ENCODE measurements at places on chromosomes 2 and 18.

DNA sequence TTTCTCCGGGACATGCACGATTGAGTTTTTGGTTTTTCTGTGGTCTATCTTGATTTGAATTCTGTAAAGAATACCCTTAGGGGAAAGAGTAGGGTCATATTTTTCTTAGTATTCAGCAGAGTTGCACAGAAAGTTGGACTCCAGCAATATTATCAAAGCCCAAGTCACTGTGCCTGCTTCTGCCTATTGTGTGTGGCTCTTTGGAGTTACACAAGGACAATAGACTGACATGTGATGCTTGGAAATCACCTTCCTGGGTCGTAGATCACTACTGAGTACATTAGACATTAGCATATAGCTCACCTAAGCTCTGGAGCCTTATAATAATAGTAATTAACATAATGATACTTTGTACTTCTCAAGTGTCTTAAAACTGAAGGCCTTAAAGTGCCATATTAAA, 238.8 kb upstream of the FOSL2 start:
- DNase-seq = no peak

DNA sequence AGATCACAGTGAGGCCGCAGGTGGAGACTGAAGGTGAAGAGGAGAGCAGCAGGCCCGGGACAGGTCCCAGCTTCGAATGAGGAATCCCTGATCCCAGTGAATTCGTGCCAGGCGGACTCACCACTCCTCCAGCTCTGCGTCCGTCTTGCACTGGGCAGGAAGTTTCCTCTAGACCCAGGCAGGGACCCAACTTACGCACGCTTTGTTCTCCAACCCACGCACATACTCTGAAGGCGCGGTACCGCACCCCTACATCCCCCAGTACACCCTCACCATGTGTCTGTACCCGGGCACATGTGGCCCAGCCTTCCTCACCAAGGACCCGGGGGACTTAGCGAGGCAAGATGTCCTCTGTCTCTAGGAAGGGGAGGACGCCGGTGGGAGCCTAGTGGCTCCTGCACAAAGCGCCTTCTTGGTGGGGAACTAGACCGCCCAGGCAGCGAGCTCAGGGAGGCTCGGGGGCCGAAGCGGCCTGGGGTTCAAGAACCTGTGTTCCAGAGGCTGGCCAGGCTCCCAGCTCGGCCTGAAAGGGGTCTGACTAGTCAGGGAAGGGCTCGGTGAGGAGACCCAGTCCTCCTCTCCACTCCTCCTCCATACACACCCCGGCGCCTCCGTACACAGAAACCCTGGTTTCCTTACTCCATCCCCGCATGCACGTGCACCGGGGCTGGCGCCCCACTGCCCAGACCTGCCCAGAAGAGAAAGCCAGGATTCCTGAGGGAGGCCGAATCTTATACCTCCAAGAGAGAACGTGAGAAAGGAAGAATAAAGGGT, 38.3 kb upstream of the ATP6V1B1 start:
- DNase-seq = no peak

DNA sequence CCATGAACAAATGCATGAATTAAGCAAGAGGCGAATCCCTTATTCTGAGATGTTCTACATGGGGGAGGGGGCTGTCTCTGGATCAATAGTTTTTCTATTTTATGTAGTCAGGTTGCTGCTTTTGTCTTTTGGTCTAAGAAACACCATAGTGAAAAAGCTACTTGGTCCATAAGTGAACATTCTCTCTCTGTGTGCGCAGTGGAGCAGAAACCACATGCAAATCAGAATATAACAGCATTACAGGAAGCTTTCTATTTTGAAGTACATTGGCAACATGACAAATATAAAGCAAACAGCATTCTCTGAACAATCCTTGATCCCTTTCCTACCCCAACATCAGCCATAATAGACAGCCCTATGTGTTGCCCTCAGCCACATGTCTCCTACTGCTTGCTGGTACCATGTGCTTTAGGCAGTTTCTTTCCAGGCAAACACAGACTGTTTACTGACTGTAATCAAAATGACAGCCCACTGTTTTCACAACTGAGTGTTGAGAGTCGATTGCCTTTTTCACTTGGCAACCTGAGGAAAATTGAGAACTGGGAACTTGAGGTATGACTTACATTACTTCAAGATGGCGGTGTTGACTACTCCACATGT, 10.6 kb downstream of the SCN3A start:
- DNase-seq = no peak

- no peak for DNase-seq
These were observed 67.6 kb downstream of the NEURL3 start for GRCh38 chr2:96437512-96437911.

DNA sequence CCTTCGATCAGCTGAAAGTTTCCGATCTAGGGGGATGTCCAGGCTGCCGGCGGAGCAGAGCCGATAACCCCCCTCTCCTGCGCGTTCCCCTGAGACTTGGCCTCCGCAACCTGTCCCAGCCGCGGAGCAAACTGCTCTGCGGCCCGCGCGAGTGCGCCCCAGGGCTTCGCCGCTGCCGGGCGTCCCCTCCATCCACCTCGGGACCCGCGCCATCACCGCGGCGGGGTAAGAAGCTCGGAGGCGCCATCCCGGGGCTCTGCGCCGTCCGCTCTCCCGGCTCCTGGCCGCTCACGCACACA, 990 bp upstream of the GDF7 start:
- DNase-seq = no peak

DNA sequence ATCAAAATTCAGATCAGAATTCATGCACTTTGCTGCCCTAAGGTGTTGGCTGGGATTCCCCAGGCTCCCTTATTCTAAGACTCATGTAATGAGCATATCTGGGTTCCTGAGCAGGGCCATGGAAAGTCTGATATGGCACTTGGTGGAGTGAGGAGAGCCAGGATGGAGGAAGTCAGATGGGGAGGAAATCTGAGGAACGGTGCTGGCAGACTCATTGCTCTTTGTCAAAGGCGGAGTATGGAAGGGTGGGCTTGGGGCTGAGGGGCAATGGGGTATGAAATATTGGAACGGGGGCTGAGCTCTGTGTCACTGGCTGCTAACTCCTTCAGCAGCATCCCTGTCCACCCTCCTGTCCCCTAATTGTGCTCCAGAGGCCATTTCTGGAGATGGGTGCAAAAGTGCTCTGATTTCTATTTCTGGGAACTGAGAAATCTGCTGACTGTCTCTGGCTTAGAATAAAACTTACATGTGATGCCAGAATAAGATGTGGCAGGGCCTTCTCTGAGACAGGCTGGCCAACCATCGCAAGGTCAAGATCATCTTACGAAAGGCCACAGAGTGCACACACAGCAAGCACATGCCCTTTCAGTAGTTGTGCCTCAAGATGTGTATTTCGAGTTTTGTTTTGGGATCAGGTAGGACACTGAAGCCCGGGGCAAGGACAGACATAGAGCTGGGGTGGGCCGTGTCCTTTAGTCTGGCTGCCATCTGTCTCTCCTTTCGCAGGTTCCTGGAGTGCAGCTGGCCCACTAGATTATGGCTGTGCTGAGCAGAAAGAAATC, 480.0 kb upstream of the HS6ST1 start:
- DNase-seq = no peak

DNA sequence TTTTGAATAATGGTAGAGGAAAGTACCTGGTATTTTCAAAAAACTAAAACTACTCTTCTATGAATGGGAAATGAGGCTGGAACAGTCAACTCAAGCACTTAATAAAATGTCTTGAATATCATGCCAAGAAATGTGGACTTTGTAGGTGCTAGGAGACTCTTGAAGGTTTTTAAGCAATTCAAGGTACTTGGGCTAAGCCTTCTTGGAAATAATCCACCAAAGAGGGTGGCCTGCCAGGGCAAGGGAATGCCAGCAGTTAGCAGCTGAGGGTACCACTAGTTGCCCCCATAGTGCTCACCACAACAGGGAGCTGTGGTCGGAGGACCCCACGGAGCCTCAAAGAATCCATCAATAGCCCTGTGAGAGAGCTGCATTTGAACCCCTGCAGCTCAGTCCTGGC, 14.6 kb upstream of the ACYP2 start:
- no peak for DNase-seq

GRCh38 chr2:106828119-106828518, 57.8 kb downstream of the ST6GAL2 start:
- no peak for DNase-seq

DNA sequence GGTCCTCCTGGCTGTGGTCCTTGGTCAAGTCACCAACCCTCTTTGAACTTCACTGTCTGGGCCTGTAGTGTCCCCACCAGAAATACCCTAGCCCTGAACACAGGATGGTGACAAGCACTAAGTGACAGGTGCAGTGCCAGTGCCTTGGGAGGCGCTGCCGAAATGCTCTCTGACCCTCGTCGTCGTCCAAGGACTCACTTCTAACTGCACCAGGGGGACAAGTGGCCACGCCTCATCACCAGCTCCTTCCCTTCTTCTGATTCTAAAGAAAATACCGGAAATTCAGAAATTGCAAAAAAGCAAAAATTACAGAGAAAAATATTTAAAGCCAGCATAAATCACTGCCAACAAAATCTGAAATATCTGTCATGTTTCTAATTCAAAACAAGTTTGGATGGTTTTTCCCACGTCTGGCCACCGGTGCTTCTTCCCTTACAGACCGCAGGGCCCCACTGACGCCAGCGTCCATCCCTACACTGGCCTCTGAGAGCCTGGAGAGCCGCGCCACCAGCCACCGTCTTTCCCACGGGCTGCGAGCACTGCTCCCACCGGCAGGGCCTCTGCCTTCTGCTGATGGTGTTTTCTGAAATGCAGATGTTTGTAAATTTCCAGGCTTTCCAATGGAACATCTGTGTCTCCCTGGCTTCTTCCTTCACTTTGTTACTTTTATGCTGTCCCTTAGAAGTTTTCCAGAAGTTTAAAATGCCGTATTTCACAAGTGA, 37.4 kb upstream of the GPC1 start:
- no peak for DNase-seq

DNA sequence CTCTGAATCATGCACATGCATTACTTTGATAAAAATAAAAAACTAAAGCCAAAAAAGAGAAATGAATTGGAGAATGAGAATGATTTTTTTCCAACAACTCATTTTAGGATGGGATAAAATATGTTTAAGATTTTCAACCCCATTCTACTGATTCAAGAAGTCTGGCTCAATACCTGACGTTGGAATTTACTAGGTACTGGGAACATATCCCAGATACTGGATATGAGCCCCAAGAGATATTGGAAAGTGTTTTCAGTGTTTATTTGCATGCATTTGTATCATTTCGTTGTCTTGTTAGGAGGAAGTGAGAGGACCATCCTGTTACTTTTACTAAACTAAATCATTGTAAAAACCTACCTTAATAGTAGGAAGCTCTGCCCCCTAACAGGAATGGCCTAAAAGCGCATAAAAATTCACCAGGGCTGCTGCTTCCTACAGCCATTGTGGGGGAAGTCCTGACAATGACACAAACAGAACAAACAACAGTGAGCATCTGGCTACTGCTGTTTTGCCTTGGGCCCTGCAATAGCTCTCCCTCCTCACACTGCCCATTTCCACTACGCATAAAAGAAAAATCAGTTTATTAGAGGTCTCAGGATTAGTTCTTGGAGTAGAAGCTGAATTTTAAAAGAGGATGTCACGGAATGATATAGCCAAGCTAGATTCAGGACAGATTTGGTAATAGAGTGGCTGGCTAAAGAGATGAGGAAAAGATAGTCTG, 35.2 kb downstream of the ANKAR start:
- DNase-seq = no peak

DNA sequence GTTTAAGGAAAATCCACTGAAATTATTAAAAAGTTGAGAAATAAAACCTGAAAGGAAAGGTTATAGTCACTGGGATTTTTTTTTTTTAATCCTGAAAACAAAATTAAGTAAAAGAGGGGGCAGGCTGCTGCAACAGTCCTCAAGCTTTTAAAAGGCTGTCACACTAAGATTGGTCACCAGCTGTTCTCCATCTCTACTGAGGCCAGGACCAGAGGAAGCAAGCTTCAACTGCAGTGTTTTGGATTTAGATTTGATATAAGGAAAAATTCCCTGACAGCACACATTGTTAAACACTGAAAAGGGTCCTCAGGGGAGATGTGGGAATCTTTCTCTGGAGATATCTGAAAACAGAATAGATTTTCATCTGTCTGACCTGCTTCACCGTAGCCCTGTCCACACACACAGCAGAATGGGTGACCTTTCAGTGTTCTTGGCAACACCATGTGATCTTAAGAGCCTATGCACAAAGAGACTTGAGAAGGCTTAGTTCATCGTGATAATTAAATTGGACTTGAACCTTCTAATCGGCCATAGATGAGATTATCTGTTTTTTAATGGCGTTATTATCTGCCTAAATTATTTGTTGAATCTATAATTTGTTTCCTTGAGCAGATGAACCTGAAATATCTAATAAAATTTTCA, 132.0 kb upstream of the BOD1L2 start:
- DNase-seq = no peak

All from HFFc6 (cell line).